ENCODE measurements at places on chromosomes 4 and X. TPM values are rescaled to one million over a fixed set of nuclear protein-coding genes. Genes with fewer than 3 reads are reported as not detected.

ADRA2C gene
- 2.5 TPM for total RNA-seq

PCDH19 gene
- 0.27 TPM for total RNA-seq

SSX3 gene
- not detected for total RNA-seq

HHIP gene
- 172 TPM for total RNA-seq

STATH gene
- not detected for total RNA-seq

NAT8L gene
- total RNA-seq: 0.24 TPM

NLGN3 gene
- 1.3 TPM for total RNA-seq

CFAP99 gene
- 4.3 TPM for total RNA-seq

- H3K36me3 ChIP-seq: no peaks in the 10 kb centered on the region
- no peak overlapping the region for H3K27ac ChIP-seq
- no peak for DNase-seq
- H3K4me1 ChIP-seq: no peaks in the 10 kb centered on the region
- no peaks in the 10 kb centered on the region for H3K27me3 ChIP-seq
These were observed 19.8 kb upstream of the CCDC149 start for GRCh38 chr4:24932515-24933225.

DNA sequence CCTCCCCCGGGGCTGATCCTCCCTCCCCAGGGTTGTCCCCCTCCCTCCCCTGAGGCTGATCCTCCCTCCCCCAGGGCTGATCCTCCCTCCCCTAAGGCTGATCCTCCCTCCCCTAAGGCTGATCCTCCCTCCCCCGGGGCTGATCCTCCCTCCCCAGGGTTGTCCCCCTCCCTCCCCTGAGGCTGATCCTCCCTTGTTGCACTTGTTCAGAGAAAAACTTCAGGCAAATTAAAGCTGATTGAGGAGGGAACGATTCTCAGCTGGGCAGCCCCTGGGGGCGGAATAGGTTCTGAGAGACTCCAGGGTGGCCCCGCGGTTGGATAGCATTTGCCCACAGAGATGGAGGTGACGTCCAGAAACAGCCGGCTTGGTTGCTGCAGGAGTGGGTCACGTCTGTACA, 110.7 kb upstream of the ADRA2C start:
- DNase-seq: no peak
- peaks cover 72% of the 10 kb centered on the region for H3K27me3 ChIP-seq
- H3K4me3 ChIP-seq: no peak overlapping the region

GRCh38 chr4:7823416-7823824, 116.2 kb downstream of the AFAP1 start:
- H3K27me3 ChIP-seq: no peaks in the 10 kb centered on the region
- peaks cover 11% of the 10 kb centered on the region for H3K4me1 ChIP-seq
- H3K27ac ChIP-seq: peak overlapping the region; percentile 34
- H3K36me3 ChIP-seq: peaks cover 3% of the 10 kb centered on the region
- no peak overlapping the region for H3K4me3 ChIP-seq

- H3K4me1 ChIP-seq: peaks cover 35% of the 10 kb centered on the region
- peaks cover 19% of the 10 kb centered on the region for H3K36me3 ChIP-seq
- DNase-seq: no peak
- peak overlapping the region; percentile 91 for H3K4me3 ChIP-seq
- H3K27me3 ChIP-seq: no peaks in the 10 kb centered on the region
- H3K27ac ChIP-seq: no peak overlapping the region
These were observed 1.7 kb upstream of the SRP72 start for GRCh38 chr4:56465599-56466295.

DNA sequence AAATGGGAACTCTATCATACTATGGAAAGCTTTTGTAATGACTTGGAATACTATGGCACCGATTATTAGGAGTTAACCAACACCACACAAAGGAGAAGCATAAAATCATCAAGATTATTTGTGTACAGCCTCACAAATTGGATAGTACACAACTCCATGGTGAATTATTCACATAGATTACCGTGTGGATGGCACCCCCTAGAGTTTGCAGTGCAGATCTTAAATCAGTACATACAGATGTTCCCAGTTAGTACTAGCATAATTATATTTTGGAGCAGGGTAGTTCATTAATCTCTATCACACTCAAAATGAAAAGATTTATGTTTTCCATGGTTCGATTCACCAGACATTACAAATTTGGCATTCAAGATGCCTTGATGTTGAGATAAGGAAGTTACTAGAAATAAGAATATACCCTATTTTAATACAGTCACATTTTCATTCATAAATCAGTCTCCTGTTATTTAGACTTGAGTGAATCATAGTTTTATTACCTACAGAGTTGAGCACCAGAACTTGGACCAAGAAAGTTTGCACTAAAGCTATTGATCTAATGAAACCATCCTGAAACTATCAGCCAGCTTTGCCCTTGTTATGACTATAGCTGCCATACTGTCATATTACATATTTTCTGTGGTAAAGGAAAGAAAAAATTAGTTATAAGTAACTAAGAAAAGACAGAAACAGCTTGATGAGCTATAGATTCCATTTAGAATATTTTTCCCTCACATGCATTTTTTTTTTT, 531.8 kb downstream of the GLUD2 start:
- H3K27me3 ChIP-seq: no peaks in the 10 kb centered on the region
- no peaks in the 10 kb centered on the region for H3K36me3 ChIP-seq
- H3K27ac ChIP-seq: no peak overlapping the region

DNA sequence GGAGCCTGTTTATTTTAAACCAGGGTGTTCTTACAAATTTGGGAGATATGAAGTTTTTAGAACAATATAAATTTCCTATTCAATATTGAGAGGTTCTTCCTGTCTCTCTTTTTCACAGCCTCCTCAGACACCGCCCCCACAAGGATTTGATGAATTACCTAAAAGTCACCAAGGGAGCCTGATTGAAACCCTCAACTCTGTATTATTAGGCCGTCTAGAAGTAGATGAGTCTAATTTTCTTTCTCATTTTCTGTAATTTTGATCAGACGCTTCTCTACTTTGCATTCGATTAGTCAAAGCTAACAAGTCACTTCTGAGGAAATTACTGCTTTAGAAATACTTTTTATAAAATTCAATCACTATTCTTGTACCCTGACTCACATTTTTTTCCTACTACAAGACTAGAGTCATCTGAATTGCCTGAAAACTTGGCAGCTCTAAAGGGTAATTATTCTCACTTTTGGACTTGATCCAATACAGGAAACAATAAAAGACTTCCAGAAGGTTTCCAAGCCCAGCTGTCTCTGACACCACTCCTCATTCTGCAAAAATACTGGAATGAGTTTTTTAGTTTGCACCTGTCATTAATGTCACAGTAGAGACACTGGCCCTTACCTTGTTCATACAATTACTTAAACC, 111.2 kb downstream of the ELOVL6 start:
- DNase-seq: no peak
- H3K4me1 ChIP-seq: peaks cover 9% of the 10 kb centered on the region
- H3K4me3 ChIP-seq: no peak overlapping the region

DNA sequence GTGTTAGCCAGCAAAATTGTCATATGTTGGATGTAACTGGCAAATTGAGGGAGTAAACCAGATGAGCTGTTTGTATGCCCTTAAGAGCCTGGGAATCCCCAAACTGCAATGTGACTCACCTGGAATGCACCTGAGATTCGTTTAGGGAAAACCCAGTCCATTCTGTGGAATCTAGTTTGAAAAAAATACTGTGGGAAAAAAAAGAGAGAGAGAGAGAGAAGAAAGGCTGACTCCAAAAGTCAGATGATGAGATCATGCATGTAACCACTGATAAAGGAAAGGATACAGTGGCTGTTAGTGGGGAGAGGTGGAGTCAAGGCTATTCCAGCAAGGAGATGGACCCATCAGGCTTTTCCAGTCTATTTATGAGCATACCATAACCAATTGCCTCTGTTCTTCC, 48.5 kb downstream of the SLC9A7 start:
- no peak overlapping the region for H3K4me3 ChIP-seq
- H3K4me1 ChIP-seq: no peaks in the 10 kb centered on the region
- no peak for DNase-seq

GRCh38 chr4:128715616-128716015, 93.9 kb upstream of the JADE1 start:
- no peak for DNase-seq
- H3K27ac ChIP-seq: no peak overlapping the region
- H3K4me3 ChIP-seq: no peak overlapping the region
- no peaks in the 10 kb centered on the region for H3K4me1 ChIP-seq
- H3K36me3 ChIP-seq: no peaks in the 10 kb centered on the region

GRCh38 chrX:53318766-53319353, 37.5 kb upstream of the IQSEC2 start:
- no peak for DNase-seq
- H3K4me3 ChIP-seq: no peak overlapping the region
- H3K27me3 ChIP-seq: no peaks in the 10 kb centered on the region
- H3K36me3 ChIP-seq: no peaks in the 10 kb centered on the region

- H3K27me3 ChIP-seq: no peaks in the 10 kb centered on the region
- no peaks in the 10 kb centered on the region for H3K4me1 ChIP-seq
- no peak overlapping the region for H3K4me3 ChIP-seq
- H3K27ac ChIP-seq: no peak overlapping the region
- DNase-seq: no peak
These were observed 12.7 kb upstream of the SMIM43 start for GRCh38 chr4:121777625-121778024.

DNA sequence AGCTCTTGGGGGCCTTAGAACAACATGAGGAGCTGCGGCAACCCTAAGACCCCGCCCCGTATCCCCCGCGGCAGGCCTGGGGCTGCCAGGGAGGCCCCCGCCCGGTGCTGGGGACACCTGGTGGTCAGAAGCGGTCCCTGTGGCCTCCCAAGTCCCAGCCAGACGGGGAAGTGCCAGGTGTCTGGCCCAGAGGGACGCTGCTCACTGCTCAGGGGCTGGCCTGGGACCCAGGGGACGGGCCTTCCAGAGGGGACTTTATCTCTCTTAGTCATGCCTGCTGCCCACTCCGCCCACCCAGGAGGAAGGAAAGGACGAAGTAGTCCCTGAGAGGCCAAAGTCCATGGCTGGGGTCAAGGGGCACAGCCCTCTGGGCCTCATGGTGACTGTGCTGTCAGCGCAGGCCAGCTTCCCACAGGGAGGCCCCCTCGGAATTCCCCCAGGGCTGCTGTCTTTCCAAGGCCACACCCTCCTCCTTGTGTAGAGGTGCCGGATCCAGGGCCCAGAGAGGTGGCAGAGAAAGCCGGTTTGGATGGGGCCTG, 31.0 kb upstream of the HTRA3 start:
- no peak overlapping the region for H3K27ac ChIP-seq
- H3K27me3 ChIP-seq: no peaks in the 10 kb centered on the region
- peaks cover 14% of the 10 kb centered on the region for H3K4me1 ChIP-seq
- H3K36me3 ChIP-seq: peaks cover 75% of the 10 kb centered on the region
- DNase-seq: peak; percentile 34
- H3K4me3 ChIP-seq: no peak overlapping the region

- no peak for DNase-seq
- no peak overlapping the region for H3K4me3 ChIP-seq
- no peaks in the 10 kb centered on the region for H3K36me3 ChIP-seq
- H3K27ac ChIP-seq: no peak overlapping the region
These were observed 100.2 kb downstream of the MAGEB17 start for GRCh38 chrX:16267431-16267830.

GRCh38 chrX:119230850-119231249, 5.2 kb upstream of the PGRMC1 start:
- no peak overlapping the region for H3K4me3 ChIP-seq
- no peaks in the 10 kb centered on the region for H3K4me1 ChIP-seq
- H3K27me3 ChIP-seq: no peaks in the 10 kb centered on the region
- no peaks in the 10 kb centered on the region for H3K36me3 ChIP-seq
- H3K27ac ChIP-seq: no peak overlapping the region

DNA sequence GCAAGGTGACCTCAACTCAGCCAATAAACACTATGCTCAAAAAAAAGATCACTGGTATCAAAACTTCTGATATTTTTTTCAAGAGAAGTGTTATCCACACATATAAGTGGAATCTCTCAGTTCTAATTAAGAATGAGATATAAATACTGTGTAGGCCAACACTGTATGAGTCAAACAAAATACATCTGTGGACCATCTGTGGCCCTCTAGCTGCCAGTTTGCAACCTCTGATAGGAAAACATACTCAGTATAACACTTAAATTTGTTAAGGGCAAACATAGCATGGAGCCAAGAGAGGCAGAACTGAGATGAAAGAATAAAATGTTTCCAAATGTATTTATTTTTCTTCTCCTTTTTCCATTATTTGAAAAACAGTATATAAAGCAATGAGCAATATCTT, 377.3 kb downstream of the ARAP2 start:
- no peaks in the 10 kb centered on the region for H3K4me1 ChIP-seq
- H3K36me3 ChIP-seq: no peaks in the 10 kb centered on the region
- H3K4me3 ChIP-seq: no peak overlapping the region
- no peaks in the 10 kb centered on the region for H3K27me3 ChIP-seq
- no peak for DNase-seq
- H3K27ac ChIP-seq: no peak overlapping the region

- H3K4me1 ChIP-seq: peaks cover 19% of the 10 kb centered on the region
- no peak for DNase-seq
- H3K27ac ChIP-seq: no peak overlapping the region
- peaks cover 91% of the 10 kb centered on the region for H3K36me3 ChIP-seq
- no peaks in the 10 kb centered on the region for H3K27me3 ChIP-seq
- H3K4me3 ChIP-seq: no peak overlapping the region
These were observed 29.0 kb downstream of the RNF4 start for GRCh38 chr4:2497931-2498330.

GRCh38 chr4:163484906-163485305, 9.6 kb upstream of the TMA16 start:
- H3K4me3 ChIP-seq: no peak overlapping the region
- no peak for DNase-seq
- no peaks in the 10 kb centered on the region for H3K36me3 ChIP-seq
- no peaks in the 10 kb centered on the region for H3K4me1 ChIP-seq
- H3K27me3 ChIP-seq: no peaks in the 10 kb centered on the region

- peak overlapping the region; percentile 81 for H3K27ac ChIP-seq
- H3K36me3 ChIP-seq: no peaks in the 10 kb centered on the region
- peaks cover 45% of the 10 kb centered on the region for H3K4me1 ChIP-seq
- no peaks in the 10 kb centered on the region for H3K27me3 ChIP-seq
These were observed 30.8 kb upstream of the AFAP1 start for GRCh38 chr4:7970361-7970946.

DNA sequence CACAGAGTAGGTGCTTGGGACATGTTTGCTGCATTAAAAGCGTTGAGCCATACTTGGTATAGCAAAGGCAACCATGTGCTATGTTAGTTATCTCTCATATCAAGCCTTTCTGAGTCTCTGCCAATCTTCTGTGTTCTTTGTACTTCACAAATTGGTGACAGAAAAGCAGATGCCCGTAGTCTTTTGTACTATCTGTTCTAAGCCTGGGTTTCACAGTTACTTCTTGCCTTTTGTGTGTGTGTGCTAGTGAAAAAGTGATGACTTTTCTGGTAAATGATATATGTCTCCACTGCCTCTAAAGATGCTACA, 16.1 kb upstream of the KLHL2 start:
- H3K4me1 ChIP-seq: no peaks in the 10 kb centered on the region
- H3K4me3 ChIP-seq: no peak overlapping the region
- no peak overlapping the region for H3K27ac ChIP-seq
- no peaks in the 10 kb centered on the region for H3K27me3 ChIP-seq
- no peaks in the 10 kb centered on the region for H3K36me3 ChIP-seq

- H3K4me3 ChIP-seq: no peak overlapping the region
- no peak overlapping the region for H3K27ac ChIP-seq
- no peaks in the 10 kb centered on the region for H3K36me3 ChIP-seq
- H3K27me3 ChIP-seq: no peaks in the 10 kb centered on the region
These were observed 44.5 kb downstream of the CYTL1 start for GRCh38 chr4:4974727-4975126.

Data from lower lobe of right lung (tissue), 2 donors.